ENCODE measurements at places on chromosomes 4 and X.

GRCh38 chr4:8228319-8229250 lies 29.5 kb downstream of the SH3TC1 start:
- ATAC-seq: peak; percentile 65

DNA sequence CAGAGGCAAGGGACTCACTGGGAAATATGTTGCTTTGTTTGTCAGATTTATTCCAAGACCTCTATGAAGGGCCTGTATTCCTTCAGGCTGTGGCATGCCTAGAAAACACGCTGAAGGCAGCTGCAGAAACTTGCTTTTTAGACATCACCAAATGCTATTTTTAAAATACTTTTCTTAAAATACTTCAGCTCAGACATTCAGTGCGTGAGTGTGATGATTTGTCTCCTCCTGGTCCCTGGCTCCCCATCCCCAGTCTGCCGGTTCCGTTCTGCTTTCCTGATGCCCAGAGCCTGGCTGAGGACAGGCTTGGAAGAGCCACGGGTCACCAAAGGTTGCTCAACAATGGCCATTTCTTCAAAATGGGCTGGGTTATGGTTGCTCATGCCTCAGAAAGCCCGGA lies 55.0 kb downstream of the PSAPL1 start:
- ATAC-seq: no peak

DNA sequence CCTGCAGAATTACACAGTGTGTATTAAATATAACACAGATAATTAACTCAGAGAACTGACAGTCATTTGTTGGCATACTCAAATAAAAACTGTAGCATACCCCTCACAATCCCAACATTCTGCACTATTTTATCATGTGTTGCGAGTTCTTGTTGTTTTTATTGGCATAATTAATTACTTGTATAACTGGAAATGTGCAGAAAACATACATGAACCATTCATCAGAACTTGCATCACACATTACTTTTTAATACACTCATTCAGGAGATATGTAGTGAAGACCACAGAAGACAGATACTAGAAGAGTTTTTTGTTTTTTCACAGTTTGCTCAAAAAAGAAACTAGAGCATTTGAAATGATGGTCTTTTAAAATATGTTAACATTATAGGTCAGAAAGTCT lies 74.6 kb upstream of the NEIL3 start:
- no peak for ATAC-seq

- no peak for ATAC-seq
Measured at GRCh38 chr4:61149278-61149677, 50.8 kb upstream of the ADGRL3 start.

- no peak for ATAC-seq
Measured at GRCh38 chr4:139223682-139224317, 46.8 kb upstream of the ELF2 start.

- no peak for ATAC-seq
Measured at GRCh38 chr4:161336016-161336530, 827.7 kb downstream of the FSTL5 start.

GRCh38 chr4:17584521-17585213 lies 7.7 kb downstream of the LAP3 start:
- no peak for ATAC-seq

DNA sequence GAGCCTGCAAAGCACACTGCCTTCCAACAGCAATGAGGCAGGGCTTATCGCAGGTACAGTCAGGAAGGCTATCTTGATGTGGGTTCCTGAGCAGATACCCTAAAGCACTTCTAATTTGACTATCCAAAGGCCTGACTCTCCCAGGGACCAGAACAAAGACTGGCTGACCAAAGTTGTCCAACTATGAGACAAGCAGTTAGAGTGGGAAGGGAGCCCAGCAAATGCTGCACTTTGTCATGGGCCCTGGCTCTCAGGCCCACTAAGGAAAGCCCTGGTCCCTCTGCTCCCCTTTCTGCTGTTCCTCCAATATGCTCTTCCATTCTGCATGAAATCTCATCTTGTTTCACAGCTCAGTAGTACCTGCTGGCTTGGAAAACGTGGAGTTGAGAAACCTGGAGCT lies 391.0 kb downstream of the RAB28 start:
- no peak for ATAC-seq

DNA sequence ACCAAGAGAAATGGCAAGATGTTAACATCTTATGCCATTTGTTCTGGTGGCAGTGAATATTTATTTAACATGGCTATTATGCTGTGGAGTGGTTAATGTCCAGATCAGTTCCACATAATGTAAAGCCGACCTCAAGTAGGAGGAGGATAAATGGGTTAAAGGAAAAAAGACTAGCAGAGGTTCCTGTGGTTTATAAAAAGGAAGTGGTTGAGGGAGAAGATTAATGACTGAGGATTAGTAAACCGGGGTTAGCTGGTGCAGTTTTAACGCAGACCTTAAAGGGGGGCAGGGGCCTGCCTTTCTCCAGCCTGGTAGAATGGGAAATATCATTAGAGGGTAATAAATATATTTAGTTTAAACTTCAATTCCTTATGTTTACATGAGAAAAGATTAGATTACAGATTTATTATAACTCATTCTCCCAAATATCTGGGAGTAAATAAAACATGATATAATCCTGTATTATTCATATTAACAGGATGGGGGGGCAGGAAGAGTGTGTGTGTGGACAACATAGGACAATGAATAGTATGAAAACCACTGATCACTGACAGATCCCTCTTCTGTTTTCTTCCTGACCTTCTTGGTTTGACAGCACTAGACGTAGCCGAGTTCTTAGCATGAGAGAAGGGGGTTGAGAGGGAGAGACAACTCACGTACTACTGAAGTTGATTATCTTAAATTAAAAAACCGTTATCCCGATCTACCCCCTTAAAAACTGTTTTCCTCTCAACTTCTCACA lies 124.1 kb upstream of the LIMCH1 start:
- 0 out of 3 replicates have a peak, but pooled peaks have one; percentile 20 for ATAC-seq

DNA sequence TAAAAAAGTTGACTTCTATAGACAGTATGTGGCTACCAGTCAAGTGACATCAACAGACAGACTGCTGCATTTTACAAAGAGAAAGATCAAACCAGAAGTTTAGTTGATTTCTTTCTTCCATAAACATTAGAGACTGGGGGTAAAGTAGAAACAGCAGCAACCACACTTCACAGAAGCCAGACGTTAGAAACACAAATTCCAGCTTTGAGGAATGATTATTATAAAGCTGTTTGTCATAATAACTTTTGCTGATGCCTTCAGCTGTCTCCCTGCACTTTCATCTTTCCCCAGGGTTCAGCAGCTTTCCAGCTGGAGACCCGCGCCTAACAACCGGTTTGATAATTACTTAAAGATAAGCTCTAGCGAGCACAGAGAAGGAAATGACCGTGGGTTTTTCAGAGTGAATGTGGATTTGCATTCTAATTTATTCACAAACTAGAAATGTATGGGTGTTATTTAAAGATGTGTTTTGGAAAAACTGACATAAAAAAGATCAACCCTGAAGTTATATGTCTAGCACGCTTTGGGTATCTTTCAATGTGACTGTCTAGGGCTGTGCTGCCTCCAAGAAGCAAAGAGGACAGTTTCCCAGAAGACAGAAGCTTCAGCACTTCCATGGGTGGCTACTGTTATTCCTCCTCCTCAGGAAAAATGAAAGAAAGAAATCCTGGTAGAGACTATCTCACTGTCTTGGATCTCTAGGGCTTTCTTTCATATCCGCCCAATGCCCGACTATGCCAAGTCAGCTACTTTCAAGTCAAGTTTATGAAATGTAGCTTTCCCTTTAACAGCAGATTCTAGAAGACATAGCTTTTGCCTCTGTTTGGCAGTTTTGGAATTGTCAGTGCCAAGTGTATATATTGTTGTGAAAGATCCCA lies 15.0 kb upstream of the ENAM start:
- no peak for ATAC-seq

Measured in SK-N-SH treated with all-trans-retinoic acid at 6 μM for 48 hours (cell line).